ENCODE measurements at places on chromosomes 5 and 9. TPM values are rescaled to one million over a fixed set of nuclear protein-coding genes. Genes with fewer than 3 reads are reported as not detected.

Gene IL5
- not detected for total RNA-seq

Gene WWC1
- total RNA-seq: 4.7 TPM

Gene HAVCR2
- total RNA-seq: 1.2 TPM

Gene GABBR2
- total RNA-seq: not detected

Gene PCDHAC2
- 5.3 TPM for total RNA-seq

Gene IGFBPL1
- not detected for total RNA-seq

Gene SLC25A2
- not detected for total RNA-seq

Gene PCDHGB4
- total RNA-seq: 2.0 TPM

Data from A375 (cell line).